Activated T-helper 1 cell treated with anti-CD3 and anti-CD28 coated beads, Interleukin-12 subunit alpha, Interleukin-12 subunit beta, Interleukin-2, Interleukin-4 antibody, amounts not matched to agents 30 ng/mL and 10 ng/mL and 1 ng/mL, durations not matched to agents 14 hours and 24 hours and 36 hours (primary cell): ENCODE measurements at places on chromosomes 11 and 22. TPM values are rescaled to one million over a fixed set of nuclear protein-coding genes. Genes with fewer than 3 reads are reported as not detected.

The LMNTD2 gene
- total RNA-seq: 0.47 and 0.64 TPM in 2 replicates

The PANX2 gene
- total RNA-seq: 0.36 and 0.64 TPM in 2 replicates

The ISX gene
- total RNA-seq: not detected in 2 replicates

The FOXRED1 gene
- total RNA-seq: 52.9 and 56.5 TPM in 2 replicates

The APOBEC3B gene
- 17.9 and 19.5 TPM in 2 replicates for total RNA-seq

The TTLL1 gene
- total RNA-seq: 2.0 TPM in 2 replicates

The ACR gene
- not detected in 2 replicates for total RNA-seq

The ACTN3 gene
- total RNA-seq: 0.05 TPM in 1 of 2 replicates, not detected in the other

The CUL5 gene
- total RNA-seq: 37.0 and 41.3 TPM in 2 replicates

The JHY gene
- 0.71 and 0.91 TPM in 2 replicates for total RNA-seq

The EMID1 gene
- total RNA-seq: not detected in 2 replicates

The ELFN2 gene
- 0.05 and 0.08 TPM in 2 replicates for total RNA-seq

The GLYAT gene
- not detected in 2 replicates for total RNA-seq

The MS4A6E gene
- not detected in 2 replicates for total RNA-seq

The MICALL1 gene
- total RNA-seq: 27.3 and 31.1 TPM in 2 replicates

The MAPK8IP2 gene
- total RNA-seq: 0.08 and 0.17 TPM in 2 replicates
